ENCODE measurements at places on chromosomes 4 and X.

DNA sequence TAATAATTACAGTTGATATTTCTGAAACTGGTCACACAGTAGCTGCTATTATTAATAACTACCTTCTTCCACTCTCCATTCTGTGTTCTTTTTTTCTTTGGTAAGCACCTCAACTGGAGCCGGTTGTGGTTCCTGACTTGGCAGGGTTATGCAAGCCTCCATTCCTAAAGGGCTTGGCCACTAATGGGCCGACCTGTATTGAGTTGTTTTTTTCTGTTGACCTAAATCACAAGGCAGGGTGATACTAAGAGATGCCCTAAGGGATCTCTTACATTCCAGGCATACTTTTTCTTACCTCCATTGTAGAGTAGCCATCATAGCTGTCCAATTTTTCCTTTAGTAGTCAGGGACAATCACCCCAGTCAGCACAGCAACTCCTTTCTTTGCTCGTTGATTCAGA, 1295.8 kb upstream of the ADGRL3 start:
- DNase-seq: no peak

- DNase-seq: no peak
These were observed 76.9 kb upstream of the PPARGC1A start for GRCh38 chr4:23966725-23967124.

DNA sequence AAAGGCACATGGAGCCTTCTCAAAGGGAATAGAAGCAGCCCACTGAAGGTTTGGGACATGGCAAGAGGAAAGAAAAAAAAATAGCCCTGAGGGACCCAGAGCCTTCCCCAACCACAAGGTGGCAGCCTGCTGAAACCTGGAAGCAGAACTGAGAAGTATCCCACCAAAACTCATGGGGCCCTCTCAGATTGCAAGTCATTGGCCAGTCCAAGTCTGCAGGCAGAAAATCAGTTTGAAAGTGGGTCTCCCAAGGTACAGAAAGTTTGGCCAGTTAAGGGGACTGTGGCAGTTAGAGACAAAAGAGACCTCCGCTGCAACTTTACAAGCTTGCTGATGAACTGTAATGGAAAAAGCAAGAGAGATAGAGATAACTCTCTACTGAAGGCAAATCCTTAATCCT, 155.8 kb downstream of the ANTXR2 start:
- DNase-seq: no peak

DNA sequence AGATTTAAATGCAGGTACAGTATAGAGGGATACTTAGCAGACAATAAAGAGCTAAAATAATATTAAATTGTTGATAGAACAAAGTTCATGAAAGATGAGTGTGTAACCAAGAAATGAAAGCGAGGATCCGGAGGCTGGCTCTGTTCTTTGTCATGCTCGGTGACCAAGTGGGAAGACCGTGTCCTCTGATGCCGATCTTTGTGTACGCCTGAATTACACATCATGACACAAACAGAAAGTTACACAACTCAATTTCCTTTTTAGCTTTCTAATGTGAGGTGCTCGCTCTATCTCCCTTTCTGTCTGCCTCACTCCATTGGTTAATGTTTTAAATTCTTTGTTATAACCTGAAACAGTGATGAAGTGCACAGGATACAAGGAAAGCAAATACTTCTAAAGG, 114.8 kb upstream of the NEIL3 start:
- DNase-seq: no peak

GRCh38 chrX:65862638-65863037, 177.2 kb downstream of the VSIG4 start:
- DNase-seq: no peak

DNA sequence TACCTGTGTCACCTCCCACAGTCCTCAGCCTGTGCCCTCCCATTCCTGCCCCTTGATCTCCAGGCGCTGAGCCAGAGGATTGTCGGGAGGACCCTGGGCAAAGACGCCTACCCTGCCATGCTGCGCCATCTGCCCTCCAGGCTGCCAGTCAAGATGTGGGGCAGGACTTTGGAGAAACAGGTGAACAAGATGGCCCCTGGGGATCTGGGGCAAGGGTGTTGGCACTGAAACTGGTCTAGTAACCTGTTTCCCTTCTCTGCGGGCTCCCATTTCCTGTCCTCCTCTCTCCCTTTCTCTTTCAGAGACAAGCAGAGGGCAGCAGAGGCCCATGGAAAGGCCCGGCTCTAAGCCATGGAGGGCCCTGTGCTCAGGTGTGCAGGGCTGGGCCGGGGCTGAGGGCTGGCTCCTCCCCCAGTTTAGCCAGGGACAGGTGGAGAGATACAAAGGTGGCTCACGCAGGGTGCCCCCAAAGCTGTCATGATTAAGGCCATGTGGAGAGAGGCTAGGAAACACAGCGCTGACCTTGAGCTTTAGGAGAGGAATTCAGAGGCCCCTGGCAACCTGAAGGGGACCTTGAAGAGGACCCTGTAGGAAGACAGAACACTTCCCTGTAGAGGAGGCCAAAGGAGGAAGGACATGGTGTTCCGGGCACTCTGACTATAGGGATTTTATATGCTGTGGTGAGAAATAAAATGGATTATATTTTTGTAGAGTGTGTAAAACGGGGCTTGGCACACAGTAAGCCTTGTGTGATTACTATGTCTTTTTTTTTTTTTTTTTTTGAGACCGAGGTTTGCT, at the start of gene GLOD5:
GLOD5 (plus strand) TSS at position 74 of the 798 bp plus-strand sequence; CDS start at position 118, 44 bp downstream.
- peak; percentile 64 for DNase-seq

- DNase-seq: no peak
These were observed 175.0 kb upstream of the HS3ST1 start for GRCh38 chr4:11603591-11604194.

DNA sequence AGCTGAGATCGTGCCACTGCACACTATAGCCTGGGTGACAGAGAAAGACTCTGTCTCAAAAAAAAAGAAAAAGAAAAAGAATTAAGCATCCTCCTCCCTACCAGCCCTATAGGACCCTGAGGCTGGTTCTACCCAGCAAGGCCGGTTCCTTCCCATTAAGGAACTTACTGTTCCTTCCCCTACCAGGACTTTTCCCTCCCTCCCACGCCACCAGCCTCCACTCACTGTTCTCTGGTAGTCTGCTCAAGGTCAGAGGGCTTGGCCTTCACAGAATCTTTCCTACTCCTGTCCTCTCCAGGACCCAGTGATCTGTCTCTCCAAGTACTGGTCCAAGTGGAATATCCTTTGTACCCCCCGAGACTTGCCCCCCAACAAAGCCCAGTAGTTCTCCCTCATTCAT, 1.4 kb downstream of the GRIPAP1 start:
- no peak for DNase-seq

- peak; percentile 6 for DNase-seq
These were observed 117.6 kb upstream of the NDST3 start for GRCh38 chr4:117916728-117917127.

DNA sequence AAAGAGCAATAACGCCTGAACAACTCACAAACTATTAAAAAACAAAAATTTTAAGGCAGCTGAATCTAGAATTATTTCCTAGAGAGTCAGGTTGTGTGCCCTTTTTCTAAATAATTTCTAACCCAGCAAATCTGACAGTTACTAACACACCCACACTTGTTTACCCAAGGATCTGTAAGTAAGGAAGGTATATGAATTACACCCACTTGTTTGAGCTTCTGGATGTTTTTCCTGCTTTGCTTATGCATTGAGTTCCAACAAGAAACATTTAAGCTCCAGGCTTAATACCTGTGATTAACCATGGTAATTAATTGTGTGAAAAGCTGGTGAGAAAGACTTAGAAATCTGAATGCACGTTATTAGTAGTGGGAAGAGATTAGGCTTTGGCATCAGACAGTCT, 1.5 kb downstream of the NIPAL1 start:
- no peak for DNase-seq

- DNase-seq: no peak
These were observed 2666.5 kb downstream of the ARAP2 start for GRCh38 chr4:33577791-33578190.

DNA sequence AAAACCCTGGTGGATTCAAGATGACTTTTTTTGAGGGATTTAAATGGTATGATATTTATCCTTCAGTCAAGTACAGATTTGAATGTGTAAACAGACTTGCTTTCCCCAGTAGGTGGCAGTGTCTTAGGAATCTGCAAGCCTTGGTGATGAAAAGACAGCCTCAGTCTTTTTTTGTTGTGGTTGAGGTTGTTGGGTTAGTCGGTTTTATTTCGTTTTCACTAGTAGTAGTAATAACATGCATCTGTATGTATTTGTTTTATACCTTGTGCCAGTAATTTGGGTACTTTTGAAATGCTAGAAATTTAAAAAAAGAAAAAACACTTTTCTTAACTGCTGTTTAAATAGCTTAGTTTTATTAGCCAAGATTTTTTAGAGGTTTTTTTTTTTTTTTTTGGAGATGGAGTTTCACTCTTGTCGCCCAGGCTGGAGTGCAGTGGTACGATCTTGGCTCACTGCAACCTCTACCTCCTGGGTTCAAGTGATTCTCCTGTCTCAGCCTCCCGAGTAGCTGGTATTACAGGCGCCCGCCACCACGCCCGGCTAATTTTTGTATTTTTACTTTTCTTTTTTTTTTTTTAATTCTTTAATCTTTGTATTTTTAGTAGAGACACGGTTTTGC, 39.2 kb downstream of the COPS4 start:
- DNase-seq: peak; percentile 56

DNA sequence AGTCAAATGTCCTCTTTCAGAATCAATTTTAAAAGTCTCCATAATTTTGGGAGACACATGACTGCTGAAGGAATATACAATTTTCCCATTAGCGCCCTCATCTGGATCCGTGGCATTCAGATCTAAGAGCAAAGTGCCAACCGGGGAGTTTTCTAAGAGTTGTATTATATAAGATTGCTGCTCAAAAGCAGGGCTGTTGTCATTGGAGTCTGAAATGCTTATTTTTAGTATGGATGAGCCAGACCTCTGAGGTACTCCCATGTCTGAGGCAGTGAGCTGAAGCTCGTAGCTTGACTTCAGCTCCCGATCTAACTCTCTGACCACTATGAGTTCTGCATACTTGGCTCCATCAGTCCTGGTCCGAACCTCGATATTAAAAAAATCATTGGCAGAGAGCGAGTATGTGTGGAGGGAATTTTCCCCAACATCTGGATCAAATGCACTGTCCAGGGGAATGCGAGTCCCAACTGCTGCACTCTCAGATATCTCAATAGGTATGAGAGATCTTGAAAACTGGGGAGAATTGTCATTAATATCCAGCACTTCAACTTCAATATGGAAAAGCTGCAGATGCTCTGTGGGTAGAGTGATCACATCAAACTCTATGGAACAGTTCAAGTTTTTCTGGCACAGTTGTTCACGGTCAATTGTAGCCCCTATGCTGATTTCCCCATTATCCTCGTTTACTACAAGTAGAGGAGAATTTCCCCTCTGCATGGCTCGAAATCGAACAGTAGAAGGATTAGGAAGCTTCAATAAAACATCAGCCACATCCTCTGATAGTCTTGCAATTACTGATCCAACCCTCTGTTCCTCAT, 917 bp downstream of the PCDH18 start:
- no peak for DNase-seq

DNA sequence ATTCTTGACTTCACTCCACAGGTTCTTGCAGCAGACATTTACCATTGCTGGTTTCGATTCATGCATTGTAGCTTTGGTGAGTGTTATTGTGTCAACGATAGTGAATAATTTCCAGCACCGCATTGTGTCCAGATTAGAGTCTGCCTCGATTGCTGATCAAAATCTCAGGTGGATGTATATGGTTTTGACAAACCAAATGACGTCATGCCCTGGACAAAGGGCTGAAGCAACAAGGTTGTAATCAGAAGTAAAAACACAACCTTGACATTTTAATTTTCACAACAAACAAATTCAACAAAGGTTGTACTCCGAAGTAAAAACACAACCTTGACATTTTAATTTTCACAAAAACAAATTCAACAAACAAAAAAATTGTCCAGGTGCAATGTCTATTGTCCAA, 81.1 kb upstream of the WWC2 start:
- DNase-seq: no peak

DNA sequence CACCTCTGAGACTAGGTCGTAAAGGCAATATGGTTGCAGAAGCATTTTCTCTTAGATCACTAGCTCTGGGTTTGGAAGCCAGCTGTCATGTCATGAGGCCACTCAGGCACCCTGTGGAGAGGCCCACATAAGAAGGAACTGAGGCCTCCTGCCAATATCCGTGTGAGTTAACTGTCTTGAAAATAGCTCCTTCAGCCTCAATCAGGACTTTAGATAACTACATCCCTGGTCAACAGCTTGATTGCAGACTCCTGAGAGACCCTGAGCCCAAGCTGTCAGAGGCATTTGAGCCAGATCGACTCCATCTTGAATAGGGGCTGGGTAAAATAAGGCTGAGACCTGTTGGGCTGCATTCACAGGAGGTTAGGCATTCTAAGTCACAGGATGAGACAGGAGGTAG, 15.1 kb upstream of the REPS2 start:
- DNase-seq: peak; percentile 14

DNA sequence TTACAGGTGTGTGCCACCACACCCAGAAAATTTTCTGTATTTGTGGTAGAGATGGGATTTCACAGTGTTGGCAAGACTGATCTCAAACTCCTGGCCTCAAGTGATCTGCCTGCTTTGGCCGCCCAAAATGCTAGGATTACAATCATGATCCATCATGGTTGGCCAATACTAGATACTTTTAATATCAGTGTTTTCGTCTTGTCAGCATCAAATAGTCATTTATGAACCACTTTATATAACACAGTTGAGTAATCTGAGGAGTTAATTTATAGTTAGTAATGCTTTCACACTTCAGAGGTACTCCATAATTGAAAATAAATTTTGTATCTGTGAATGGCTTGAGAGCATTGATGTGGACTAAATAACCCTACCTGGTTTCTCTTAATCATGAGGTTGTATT, 178.6 kb downstream of the TRAM1L1 start:
- no peak for DNase-seq

- no peak for DNase-seq
These were observed 251.9 kb upstream of the KLF3 start for GRCh38 chr4:38411981-38412536.

- DNase-seq: peak; percentile 3
These were observed 46.4 kb downstream of the ASMT start for GRCh38 chrX:1661048-1661921.

GRCh38 chrX:64182208-64182607, 23.3 kb downstream of the AMER1 start:
- no peak for DNase-seq

GRCh38 chrX:70046978-70047377, 2.8 kb downstream of the AWAT2 start:
- DNase-seq: no peak

DNA sequence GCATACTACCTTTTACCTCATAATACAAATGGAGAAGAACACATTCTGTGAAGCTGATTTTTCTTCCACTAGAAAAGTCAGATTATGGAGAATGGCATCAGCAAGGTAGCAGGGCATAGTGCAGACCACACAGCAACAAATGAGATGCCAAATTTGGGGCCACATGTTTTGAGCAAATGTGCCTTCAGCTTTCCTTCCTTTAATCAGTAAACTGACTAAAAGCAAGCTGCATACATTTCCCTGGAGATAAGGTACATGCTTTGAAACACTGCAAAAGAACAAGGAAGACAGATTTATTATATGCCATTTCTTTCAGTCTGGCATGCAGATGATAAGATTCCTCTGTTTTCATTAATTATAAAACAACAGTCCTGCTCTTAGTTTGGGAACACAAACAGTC, 67.1 kb upstream of the GUCY1A1 start:
- DNase-seq: no peak
